Posterior vena cava (tissue), 2 donors: ENCODE measurements at places on chromosomes 5 and 9. TPM values are rescaled to one million over a fixed set of nuclear protein-coding genes. Genes with fewer than 3 reads are reported as not detected.

- no peak for DNase-seq
Measured at GRCh38 chr5:170265522-170265921, 32.1 kb downstream of the LCP2 start.

GRCh38 chr9:118088090-118088489, 383.9 kb downstream of the TLR4 start:
- DNase-seq: no peak

- no peak for DNase-seq
Measured at GRCh38 chr5:103021314-103021713, 98.6 kb downstream of the GIN1 start.

DNA sequence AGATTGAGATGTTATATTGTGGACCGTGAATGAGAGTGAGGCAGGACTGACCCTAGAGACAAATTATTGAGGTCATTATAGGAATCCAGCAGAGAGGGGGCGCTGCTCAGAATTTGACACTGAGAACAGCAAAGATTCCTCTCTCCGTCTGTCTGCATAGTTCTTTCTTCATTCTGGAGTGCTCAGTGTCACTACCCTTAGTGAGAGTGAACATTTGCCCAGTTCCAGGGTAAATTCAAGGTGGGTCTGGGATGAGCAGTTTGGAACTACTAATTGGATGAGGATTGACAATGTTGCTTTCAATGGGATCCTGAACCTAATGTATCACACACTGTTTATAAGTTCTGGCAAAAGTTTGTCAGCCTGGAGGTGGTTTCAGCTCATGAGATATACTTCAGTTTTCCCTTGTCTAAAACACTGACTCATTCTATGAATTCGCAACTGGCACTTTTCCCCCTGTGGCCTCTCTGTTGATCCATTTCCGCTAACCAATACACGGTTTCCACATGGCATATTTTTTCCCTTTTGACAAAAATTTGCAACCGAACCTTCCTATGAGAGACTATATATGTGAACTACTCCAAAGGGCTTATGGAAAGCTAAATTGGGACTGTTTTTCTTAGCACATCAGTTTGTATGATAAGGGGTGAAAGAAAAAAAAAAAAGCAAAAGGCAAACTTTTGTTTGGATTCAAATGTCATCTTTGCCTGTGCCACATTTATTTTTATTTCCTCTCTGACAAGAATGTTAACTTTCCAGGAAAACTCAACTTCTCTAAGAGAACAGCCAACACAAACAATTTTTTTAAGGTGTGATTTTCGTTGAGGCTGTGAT, 1240.7 kb upstream of the WWC1 start:
- no peak for DNase-seq

The KCTD16 gene
- total RNA-seq: 0.24 TPM

The TAF11L4 gene
- total RNA-seq: not detected

The TRIM14 gene
- total RNA-seq: 11.8 TPM

The TMEFF1 gene
- total RNA-seq: 1.5 TPM
